ENCODE measurements at places on chromosomes 5 and 9.

DNA sequence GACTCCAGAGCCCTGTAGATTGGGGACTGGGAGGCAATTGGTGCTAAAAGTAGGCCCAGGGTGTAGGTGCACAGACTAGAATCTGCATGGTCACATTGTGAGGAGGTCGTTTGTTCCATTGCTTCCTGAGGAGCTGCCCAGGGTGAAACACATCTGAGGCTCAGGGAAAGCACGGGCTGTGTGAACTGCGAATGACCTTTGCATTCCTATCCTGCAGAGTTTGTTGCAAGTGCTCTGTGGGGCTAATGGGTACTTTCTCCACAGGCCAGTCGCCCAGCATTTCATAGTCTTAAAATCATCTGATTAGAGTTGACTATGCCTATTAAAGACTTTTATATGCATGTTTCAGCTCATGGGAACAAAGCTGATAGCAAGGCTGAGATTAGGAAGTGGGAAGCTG lies 14.4 kb upstream of the SLC46A2 start:
- no peak for DNase-seq

GRCh38 chr9:95793924-95794828 lies 81.3 kb upstream of the ERCC6L2 start:
- no peak for DNase-seq

GRCh38 chr5:43106290-43106638 lies 14.4 kb upstream of the ZNF131 start:
- no peak for DNase-seq

DNA sequence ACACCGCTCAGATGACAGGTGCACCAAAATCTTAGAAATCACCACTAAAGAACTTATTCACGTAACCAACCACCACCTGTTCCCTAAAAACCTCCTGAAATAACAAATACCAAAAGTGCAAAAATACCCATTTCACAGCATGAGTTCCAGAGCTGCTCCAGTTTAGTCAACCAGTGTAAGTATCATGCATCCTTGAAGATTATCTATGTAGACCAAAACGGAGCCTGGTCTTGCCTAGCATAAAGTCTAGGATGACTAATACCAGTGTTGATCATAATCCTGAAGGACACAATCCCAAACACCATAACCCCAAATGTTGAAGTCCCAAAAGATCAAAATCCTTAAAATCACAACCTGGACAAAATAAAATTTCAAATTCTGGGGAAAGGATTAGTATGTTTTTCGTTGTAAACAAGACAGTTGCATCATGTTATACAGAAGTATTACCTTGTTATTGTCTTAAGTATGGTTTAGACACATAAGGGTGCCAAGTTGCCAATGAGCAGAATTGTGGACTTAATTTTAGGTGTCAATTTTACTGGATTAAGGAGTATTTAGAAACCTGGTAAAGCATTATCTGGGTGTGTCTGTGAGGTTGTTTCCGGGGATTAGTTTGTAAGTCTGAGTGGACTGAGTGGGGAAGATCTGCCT lies 18.1 kb downstream of the VCP start:
- no peak for DNase-seq

DNA sequence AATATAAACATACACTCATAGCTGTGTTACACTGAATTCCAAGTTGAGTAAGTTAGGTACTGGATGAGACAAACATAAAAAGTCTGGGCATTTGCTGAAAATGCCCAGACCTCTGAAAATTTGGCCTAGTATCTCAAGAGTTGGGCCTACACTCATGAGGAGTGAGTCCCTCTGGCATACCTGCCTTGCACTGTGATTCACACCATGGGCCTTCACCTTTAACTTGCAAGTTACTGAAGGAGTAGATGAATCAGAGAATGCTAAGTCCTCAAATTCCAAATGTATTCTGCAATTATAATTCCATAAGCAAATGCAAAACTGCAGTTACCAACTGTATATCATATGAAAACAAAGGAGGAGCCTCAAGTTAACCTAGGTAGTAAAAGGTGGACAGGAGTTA lies 32.3 kb upstream of the C9orf40 start:
- DNase-seq: no peak

DNA sequence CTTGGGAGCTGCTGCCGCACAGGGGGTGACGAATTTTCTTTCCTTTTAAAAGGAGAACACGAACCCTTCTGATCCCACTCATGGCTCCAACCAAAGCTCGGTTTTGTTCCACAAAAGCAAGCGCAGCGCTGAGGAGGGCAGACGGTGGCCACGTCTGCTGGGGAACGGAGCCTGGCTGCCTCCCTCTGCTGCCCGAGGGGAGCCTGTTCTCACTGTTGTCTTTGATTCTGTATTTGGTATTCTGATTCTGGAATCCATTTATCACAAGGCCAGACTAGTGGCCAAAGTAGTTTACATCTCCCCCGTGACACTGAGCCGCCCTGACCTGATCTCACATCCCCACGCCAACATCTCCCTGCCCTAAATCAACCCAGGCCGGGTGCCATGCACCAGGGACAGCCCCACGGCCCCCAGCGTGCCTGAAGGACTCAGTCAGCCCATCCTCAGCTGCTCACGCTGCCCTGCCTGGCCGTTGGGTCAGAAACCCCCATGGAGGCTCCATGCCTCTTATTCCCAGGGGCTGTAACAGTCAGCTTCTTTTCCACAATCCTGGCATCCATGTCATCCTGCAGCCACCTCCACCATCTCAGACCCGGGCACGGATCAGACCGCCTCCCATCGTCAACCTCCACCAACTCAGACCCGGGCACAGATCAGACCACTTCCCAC lies 6.7 kb upstream of the NSMF start:
- DNase-seq: no peak

DNA sequence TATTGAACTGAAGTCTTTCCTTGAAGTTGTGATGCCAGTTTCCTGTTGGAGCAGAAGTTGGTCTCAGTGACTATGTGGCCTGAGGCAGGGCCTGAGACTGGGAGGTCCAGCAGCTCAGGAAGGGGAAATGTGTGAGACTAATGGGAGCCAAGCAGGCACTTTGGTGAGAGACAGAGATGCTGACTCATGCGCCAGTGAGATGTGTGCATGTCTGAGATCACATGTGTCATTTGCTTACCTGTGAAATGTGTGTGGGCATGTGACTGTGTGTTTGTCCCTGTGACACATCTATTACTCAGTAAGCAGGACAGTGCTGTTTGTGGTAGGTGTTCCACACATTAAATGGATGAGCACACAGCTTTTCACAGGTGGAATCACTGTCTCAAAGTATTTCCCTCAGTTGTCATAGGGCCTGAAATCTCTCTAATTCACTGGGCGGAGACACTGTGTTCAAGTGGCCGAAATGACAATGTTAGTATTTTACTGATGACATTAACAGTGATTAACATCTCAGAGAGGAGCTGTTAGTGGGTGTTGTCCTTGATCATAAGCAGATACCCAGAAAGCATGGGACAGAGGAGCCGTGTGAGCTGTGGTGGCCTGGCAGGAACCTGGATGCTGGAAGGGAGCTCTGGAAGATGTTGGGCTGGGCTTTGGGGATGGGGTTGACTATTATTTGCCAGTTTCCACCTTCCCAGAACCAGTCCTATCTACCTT lies 7.4 kb downstream of the NPR2 start:
- DNase-seq: no peak

GRCh38 chr9:91195372-91196012 lies 166.2 kb downstream of the AUH start:
- no peak for DNase-seq

- no peak for DNase-seq
Observed at GRCh38 chr5:136396886-136397285, 31.5 kb upstream of the TRPC7 start.

DNA sequence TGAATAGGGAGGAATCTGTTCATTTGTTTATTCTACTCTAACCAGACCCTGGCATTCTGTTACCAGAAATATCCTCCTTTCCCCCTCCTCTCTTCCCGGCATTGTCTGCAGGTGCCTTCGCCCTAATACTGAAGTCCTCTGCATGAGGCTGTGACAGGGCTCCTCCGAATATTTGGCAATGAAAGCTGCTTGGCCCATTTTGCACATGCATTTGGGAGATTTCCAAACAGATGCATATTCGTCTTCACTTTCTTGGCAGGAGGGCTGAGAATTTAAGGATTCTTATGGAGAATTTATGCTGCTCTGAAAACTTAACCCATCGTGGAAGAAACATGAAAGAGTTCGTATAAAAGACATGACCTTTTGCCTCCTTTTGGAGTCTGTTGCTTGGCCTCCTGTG lies 484.0 kb downstream of the ZNF608 start:
- no peak for DNase-seq

- no peak for DNase-seq
Observed at GRCh38 chr5:107303171-107303968, 367.4 kb downstream of the EFNA5 start.
